ENCODE measurements at places on chromosomes 3 and 15.
A peak's percentile ranks its signal among the peaks of the same experiment; 100 is the strongest.

GRCh38 chr3:72494130-72494529, 354.1 kb downstream of the SHQ1 start:
- DNase-seq = peak; percentile 58

DNA sequence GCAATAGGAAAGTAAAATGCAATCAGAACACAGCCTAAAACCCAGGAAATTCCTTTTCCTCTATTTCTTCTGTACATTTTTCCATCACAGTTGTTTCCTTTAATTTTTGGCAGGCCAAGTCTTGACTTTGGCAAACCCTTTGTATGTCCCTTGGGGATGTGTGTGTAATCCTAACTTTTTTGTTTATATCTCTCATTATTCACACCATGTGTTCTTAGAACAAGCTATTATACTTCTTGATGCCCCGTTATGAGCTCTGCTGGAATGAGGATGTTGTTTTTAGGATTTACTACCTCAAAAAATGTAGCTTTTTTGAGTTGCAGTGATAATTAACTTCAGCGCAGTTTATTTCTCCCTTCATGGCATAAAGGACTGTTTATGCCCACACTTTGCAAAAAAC, 123.4 kb downstream of the ABI3BP start:
- DNase-seq = peak; percentile 77

DNA sequence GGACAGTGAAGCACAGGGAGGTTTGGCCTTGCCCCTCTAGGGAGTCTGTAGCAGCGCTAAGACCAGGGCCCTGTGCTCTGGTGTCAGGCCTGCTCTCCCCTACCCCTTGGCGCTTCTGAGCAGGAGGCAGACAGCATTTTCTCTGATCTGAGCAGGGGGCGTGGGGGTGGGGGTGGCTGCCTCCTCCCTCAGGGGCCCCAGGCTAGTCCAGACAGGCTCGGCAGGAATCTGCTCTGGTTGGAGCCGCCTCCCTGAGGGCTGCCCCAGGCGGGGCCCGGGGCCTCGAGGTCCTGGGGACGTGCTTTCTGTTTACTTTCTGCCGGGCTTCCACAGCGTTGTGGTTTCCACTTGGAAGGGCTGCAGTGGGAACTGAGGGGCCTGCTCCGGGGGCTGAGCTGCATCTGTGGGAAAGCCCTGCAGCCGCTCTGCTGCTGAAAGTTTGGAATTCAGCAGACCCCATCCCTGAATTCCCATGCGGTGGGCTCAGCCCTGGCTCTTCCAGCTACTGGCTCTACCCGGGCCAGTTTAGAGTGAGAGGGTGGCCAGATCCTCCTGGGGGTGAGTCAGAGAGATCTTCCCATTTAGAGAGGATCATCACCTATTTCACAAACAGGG, 105.4 kb downstream of the LINGO1 start:
- DNase-seq = peak; percentile 86

DNA sequence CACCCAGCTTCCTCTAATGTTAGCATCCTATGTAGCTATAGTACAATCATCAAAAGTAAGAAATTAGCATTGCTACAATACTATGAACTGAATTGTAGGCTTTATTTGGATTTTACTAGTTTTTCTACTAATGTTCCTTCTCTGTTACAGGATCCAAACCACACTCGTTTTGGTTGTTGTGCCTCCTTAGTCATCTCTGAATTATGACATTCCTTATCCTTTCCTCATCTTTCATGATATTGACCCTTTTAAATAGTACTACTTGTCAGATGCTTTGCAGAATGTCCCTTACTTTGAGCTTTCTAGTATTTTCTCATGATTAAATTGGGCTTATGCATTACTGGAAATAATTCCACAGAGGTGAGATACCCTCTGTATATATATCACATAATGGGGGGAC, 265.4 kb downstream of the VPS13C start:
- DNase-seq = peak; percentile 44

GRCh38 chr3:101166150-101166549, 154.2 kb downstream of the IMPG2 start:
- no peak for DNase-seq

- DNase-seq = no peak
Measured at GRCh38 chr3:24734019-24734418, 239.4 kb upstream of the THRB start.

DNA sequence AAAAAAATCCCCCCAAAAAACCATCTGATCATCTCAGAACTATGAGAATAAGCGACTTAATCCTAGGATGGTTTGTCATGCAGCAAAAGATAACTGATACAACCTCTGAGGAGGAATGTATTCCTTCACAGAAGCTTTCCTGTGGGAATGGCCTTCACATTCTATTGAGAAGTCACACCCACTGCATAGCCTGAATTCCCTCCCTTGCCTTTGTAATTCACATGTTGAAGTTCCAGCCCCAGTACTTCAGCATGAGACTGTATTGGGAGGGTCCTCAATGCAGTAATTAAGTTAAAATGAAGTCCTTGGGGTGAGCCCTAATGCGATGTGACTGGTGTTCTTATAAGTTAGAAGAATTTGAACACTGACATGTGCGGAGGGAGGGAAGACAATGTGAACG, 395.2 kb downstream of the TUSC7 start:
- no peak for DNase-seq

GRCh38 chr15:96960711-96961480, 630.4 kb downstream of the NR2F2 start:
- no peak for DNase-seq

DNA sequence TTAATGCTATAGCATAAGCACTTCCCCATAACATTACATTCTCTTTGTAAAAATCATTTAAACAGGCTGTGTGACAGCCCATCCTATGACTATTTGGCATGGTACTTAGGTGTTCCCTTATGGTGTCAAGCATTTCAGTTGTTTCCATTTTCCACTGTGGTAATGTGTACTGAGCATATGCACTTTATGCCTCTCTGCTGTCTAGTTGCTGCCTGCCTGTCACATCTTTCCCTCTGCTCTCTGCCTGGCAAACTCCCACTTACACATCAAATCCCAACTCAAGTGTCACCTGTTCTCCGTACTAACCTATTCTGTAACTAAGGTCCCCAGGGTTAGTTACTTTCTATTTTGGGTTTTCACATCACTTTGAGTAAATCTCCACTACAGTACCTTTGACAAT, 84.4 kb upstream of the STRIT1 start:
- DNase-seq = no peak

- DNase-seq = no peak
Measured at GRCh38 chr3:156635973-156636372, 38.4 kb upstream of the TIPARP start.

DNA sequence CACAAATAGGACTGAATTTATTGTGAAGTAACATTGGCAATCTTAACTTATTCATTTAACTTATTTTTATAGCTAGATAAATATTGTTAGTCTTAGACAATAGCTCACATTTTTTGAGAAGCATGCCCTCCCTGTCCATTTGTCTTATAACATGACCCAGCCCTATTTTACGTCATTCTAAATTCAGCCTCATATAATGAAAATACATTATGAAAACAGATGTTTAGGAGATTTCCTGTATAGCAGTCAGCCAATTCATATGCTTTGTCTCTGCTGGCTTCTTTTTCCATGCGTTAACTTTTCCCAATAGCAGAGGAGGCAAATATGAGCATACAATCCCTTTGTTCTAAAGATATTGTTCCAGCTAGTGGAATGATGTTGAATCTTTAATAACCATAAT, 29.3 kb downstream of the CD200 start:
- DNase-seq = no peak

DNA sequence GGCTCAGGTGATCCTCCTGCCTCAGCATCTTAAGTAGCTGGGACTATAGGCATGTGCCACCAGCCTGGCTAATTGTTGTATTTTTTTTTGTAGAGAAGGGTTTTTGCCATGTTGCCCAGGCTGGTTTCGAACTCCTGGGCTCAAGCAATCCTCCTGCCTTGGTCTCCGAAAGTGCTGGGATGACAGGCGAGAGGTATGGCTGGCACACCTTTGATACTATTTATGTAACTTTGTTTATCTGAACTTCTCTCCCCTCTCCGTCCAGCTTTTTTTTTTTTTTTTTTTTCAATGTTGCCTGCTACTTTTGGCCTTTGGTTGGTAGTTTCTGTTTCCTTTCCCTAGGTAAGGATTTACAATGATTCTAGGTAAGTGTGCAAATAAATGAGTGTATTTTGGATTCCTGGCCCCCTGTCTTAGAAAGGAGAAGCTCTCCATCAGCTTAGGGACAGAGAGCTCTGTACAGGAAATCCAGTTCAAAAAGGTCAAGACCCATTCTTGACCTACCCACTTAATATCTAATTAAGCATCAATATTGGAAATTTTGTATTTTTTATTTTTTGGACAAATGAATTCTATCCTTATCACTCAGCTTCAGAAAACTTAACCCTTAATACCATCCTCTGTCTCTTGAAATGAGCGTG, 6.8 kb downstream of the ARL6IP5 start:
- no peak for DNase-seq
